ENCODE measurements at places on chromosomes 13 and 19.
A peak's percentile ranks its signal among the peaks of the same experiment; 100 is the strongest.

DNA sequence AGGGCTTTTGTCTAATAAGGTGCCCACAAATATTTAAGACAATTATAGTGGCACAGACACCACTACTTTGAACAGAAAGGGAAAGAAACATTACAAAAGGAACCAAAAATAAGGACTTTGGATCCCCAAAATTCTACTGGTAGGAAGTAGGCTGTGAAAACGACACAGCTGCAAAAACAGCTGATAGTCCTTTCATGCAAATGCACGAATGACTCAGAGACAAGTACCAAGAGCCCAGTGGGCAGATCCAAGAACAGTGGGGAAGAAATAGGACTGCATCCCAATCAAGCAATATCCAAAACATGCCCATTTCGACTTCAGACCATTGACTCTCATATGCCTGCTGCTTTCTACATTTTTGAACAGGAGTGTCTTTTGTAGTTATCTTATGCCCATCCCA, 269.4 kb upstream of the NBEA start:
- no peak for DNase-seq

DNA sequence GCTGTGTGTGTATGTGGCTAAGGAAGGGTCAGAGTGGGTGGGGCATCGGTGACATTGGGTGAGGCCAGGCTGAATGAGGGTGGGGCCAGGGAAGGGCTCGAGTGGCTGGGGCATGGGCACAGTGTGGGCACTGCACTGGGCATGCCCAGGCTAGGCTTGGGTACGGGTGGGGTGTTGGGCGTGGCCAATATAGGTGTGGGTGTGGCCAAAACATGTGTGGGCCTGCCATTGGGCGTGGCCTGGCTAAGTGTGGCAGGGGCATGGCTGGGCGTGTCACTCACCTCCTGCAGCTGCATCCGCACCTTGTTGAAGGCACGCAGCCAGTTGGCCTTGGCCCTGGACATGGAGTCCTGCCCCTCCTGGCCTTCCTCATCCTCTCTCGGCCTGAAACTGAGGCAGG, 33.2 kb downstream of the UNC13A start:
- DNase-seq, result no peak

DNA sequence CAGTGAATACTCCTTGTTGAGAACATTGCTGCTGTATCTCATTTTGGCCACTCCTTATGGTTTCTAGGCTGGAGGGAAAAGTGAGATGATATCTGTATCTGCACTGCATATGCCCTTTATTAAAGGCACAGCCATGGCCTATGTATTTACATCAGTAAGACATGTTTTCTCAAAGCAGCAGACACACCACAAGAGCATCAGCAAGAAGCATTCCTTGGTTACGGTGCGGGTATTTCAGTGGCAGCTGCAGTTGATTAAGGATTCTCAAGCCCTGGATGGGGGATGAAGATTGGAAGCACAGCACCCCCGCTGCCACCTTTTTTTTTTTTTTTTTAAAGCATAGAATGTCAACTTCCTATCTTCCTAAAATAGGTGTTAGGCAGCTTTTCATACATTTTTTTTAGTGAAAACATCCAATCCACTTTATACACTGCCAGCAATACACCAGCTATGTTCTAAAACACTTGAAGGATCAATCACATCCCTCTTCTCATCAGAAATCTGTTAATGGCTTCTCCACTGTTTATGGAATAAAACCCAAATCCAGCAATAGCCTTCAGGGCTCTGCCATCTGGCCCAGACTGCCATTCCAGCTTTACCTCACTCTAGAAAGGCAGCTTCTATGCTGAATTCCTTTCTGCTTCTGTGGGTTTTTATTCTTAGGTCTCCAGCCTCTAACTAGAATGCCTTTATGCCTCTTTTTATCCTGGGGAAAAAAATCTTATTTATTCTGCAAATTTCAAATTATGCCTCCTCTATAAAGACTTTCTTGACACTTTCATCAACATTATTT, 331.0 kb downstream of the DNAJC15 start:
- no peak for DNase-seq

DNA sequence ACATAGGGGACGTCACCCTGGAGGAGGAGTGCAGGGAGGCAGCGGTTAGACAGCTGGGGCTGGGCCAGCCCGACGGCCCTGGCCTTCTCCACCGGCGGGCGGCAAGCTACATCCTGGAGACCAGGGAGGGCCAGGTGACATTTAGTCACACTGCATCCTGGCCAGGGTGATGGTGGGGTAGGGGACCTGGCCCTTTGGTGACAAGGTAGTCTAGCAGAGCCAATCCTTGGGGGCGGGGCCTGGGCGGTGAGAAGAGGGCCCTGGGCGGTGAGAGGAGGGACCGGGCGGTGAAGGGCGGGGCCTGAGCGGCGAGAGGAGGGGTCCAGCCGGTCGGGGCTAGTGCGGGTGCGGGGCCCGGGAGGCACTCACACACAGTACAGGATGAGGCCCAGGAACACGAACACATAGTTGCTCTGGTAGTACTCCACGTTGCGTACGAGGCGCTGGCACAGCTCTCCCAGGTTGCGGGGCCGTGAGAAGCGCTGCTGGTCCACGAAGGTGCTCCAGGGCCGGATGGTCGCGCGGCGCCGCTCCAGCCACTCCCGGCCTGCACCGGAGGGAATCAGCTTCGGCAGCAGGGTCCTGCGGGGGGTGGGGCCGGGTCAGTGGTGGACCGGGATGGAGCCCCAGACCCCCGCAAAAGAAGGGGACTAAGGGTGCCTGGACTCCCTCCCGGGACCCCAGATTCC, 610 bp downstream of the RABAC1 start:
- peak; percentile 74 for DNase-seq

GRCh38 chr19:40549007-40549708, 27.5 kb upstream of the SHKBP1 start:
- DNase-seq, result peak; percentile 66

DNA sequence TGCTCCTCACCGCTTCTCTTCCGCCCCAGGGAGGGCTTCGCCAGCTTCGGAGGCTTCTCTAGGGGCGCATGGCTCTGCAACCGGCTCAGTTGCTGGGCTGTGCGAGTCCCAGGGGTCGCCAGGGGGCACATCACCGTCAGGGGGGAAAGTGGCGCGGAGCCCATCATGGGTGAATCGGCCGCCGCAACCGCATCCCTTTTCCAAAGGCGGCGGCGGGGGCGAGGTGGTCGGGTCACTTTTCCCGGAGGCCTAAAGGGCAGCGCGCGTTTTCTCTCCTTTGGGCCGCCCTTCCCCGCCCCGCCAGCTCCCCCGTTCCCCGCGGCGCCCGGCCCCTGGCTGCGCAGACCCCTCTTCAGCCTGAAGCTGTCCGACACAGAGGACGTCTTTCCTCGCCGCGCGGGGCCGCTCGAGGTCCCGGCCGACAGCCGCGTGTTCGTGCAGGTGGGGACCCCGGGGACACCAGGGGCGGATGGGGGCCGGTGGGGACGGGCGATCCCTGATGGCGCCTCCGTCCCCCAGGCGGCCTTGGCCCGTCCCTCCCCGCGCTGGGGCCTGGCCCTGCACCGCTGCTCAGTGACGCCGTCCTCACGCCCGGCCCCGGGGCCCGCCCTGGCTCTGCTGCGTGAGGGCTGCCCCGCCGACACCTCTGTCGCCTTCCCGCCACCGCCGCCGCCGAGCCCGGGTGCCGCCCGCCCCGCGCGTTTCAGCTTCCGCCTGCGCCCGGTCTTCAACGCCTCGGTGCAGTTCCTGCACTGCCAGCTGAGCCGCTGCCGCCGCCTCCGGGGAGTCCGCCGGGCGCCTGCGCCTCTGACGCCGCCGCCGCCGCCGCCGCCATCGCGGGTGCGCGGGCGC, 1.7 kb downstream of the TGFBR3L start:
- peak; percentile 47 for DNase-seq

DNA sequence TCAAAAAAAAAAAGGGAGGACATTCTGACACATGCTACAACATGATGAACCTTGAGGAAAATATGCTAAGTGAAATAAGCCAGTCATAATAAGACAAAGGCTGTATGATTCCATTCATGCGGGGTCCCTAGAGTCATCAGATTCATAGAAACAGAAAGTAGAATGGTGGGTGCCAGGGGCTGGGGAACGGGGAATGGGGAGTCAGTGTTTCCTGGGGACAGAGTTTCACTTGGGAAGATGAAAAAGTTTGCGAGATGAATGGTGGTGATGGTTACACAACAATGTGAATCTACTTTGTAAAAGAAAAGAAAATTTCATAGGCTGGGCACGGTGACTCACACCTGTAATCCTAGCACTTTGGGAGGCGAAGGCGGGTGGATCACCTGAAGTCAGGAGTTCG, 6.1 kb upstream of the CLEC4G start:
- no peak for DNase-seq

- no peak for DNase-seq
Measured at GRCh38 chr19:6660930-6661329, 9.0 kb downstream of the TNFSF14 start.

DNA sequence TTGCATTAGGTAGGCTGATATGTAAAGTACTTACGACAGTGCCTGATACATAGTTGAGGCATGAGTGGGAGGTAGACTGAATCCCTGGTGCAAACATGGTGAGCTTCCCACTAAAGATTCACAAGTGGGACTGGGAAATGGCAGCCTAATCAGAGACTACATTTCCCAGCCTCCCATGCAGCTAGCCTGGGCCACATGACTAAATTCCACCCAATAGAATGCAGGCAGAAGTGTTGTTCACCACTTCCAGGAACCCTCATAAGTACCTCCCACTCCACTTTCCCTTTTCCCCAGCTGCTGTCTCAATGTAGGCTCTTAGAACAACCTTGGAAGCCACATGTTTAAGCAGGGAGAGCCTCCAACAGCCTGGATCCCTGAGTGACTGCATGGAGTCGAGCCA, 104.9 kb downstream of the CACNA1A start:
- DNase-seq, result no peak

DNA sequence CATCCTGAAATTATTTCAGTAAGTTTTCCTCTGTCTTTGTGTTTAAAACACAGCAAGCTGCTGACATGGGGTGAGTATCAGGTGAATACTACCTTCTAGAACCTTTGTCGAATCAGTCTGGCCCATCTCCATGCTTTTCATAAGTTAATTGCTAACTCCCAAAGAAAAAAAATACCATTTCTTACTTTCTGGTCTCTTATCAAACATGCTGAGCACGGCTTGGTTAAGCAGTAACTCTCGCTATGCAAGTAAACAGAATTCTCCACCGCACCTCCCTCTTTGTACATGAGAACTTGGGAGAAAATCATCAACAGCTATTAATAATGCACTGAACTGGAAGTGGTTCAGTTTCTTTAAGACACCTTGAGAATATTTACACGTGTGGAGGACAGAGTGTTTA, 88.6 kb downstream of the FGF9 start:
- no peak for DNase-seq

GRCh38 chr13:43805071-43805468, 18.3 kb upstream of the ENOX1 start:
- DNase-seq, result no peak

DNA sequence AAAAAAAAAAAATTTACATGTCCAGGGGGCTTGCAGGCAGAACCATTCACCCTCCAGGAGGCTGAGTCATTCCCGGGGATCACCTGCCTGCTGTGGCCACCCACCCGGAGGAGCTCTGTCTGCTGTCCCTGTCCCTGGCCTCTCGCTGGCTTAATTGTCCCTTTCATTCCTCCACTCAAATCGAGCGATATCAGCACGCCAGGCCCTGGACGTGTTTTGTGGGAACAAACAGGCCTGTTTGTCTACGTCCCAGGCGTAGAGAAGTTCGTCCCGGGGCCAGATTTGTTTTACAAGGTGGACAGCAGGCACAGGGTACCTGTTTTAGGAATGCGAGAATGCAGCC, 21.2 kb downstream of the SULT2B1 start:
- DNase-seq, result no peak

GRCh38 chr13:37340901-37341670, 235.6 kb upstream of the CSNK1A1L start:
- no peak for DNase-seq

GRCh38 chr13:75489502-75490263, 7.7 kb upstream of the TBC1D4 start:
- peak; percentile 71 for DNase-seq

GRCh38 chr19:52099497-52100138, 4.1 kb upstream of the ZNF841 start:
- DNase-seq, result no peak

DNA sequence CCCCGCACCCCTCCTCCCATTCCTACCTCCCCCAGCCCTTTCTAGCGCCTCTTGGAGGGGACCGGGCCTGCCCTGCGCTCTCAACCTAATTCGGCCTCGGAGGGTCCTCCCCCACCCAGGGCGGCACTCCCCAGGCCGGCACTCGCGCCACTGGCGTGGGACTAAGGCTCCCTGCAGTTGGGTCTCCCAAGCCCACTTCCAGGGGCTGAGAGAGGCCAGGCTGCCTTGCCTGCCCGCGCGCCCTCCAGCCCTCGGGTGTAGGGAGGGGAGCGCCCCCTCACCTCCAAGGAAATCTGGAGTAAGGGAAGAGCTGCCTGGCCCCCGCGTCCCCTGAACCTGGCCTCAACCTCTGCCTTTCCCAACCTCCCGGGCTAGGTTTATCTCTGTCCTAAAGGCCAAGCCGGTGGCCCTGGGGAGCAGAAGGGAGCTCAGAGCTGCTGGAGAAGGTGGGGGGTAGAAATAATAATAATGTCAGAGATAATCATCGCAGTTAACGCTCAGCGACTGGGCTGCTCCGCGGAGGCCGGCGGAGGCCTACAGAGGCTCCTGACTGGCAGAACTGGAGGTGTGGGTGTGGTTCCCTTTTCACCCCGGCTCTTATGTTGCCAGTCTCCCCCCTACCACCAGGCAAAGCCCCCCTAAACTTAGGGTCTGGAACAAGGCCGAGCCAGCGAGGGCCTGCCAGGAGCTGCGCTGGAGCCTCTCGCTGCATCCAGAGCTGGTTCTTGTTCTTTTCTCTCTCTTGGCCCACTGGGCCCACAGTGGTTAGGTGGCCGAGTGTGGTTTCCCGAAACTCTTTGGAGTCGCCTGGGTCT, 9.6 kb downstream of the ZIC2 start:
- no peak for DNase-seq

Data from T-helper 2 cell (primary cell).